Neural crest cell (in vitro differentiated cells): ENCODE measurements at places on chromosomes 7 and 10.

- no peak for DNase-seq
- H3K27me3 ChIP-seq, result no peaks in the 10 kb centered on the region
- no peak overlapping the region for H3K4me3 ChIP-seq
- H3K36me3 ChIP-seq, result no peaks in the 10 kb centered on the region
Observed at GRCh38 chr10:7625836-7626235, 40.9 kb downstream of the ITIH5 start.

- H3K27ac ChIP-seq, result peak within 1 kb of the TSS; percentile 76
- peaks cover 2% of the 10 kb centered on the region for H3K36me3 ChIP-seq
- DNase-seq, result peak; percentile 46
- peaks cover 28% of the 10 kb centered on the region for H3K27me3 ChIP-seq
Observed at GRCh38 chr7:29146057-29146706, at the start of gene CPVL. Gene CPVL (minus strand): TSS chr7:29146537. CDS start chr7:29121061, 25,476 bp downstream.

- H3K27me3 ChIP-seq, result no peaks in the 10 kb centered on the region
- no peak for DNase-seq
- peaks cover 75% of the 10 kb centered on the region for H3K4me1 ChIP-seq
- H3K36me3 ChIP-seq, result peaks cover 3% of the 10 kb centered on the region
Observed at GRCh38 chr7:13028036-13028824, 340.8 kb downstream of the ARL4A start.

- no peak for DNase-seq
- no peaks in the 10 kb centered on the region for H3K27me3 ChIP-seq
- no peaks in the 10 kb centered on the region for H3K4me1 ChIP-seq
Observed at GRCh38 chr7:43042302-43042701, 70.1 kb upstream of the HECW1 start.

DNA sequence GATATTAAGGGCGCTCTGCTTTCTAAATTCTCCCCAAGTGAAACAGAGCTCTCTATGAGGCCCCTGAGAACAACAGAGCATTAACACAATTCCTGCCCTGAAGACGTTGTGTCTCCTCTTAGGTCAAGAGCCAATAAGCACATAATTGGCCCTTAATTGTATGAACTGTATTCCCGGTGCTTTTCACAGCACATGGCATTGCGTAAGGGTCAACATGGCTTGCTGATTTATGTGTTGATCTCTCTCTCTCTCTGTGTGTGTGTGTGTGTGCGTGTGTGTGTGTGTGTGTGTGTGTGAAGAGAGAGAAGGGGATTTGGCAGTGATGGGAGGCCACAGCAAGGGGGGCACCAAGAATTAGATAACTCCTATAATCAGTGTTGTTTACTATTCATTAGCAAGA lies 40.5 kb downstream of the LYZL1 start:
- no peak overlapping the region for H3K27ac ChIP-seq
- no peaks in the 10 kb centered on the region for H3K36me3 ChIP-seq
- DNase-seq, result no peak
- H3K4me1 ChIP-seq, result peaks cover 25% of the 10 kb centered on the region
- H3K27me3 ChIP-seq, result no peaks in the 10 kb centered on the region

GRCh38 chr10:26438534-26439341 lies 597 bp downstream of the APBB1IP start:
- H3K27me3 ChIP-seq, result peaks cover 53% of the 10 kb centered on the region
- no peak overlapping the region for H3K27ac ChIP-seq
- no peak for DNase-seq

GRCh38 chr10:5325076-5325475 lies 39.7 kb upstream of the UCN3 start:
- peaks cover 8% of the 10 kb centered on the region for H3K4me1 ChIP-seq
- no peak overlapping the region for H3K4me3 ChIP-seq

- peaks cover 30% of the 10 kb centered on the region for H3K36me3 ChIP-seq
- H3K4me3 ChIP-seq, result peak within 1 kb of the TSS; percentile 99
- H3K4me1 ChIP-seq, result peaks cover 46% of the 10 kb centered on the region
- peak; percentile 60 for DNase-seq
Observed at GRCh38 chr10:91909117-91909677, at the start of gene FGFBP3. Gene FGFBP3 (minus strand): TSS chr10:91909486. CDS start chr10:91908969, 517 bp downstream.

DNA sequence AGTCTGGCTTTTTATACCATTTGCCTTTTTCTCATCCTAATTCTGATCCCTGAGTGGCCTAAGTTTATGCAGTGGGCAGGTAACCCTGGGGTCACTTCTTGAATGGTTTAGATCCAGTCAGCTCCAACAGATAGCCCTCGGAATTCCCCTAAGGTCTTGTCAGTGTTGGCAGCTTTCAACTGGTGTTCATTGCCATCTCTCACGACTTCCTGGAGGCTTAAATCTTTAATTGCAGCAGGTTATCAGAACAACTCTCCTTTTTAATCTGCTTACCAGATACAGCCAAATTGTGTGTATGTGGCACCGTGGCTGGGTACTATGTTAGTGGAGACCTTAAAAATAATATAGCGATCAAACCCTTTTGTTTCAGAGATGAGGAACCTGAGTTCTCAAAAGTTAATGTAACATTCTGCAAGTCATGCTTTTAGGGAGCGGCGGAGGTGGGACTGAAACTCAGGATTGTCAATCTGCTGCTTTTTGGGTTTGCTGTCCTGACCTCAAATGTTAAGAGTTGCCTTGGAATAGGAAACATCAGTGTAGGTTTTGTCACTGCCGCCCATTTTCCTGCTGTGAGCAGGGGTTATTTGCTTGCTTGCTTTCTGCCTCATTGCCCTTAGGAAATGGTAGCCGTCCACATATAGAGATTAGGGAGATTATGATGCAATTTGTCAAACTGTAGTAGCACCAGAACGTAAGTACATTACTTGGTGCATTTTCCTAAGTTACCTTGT lies 818 bp downstream of the DLD start:
- peak overlapping the region; percentile 97 for H3K27ac ChIP-seq
- H3K27me3 ChIP-seq, result no peaks in the 10 kb centered on the region
- H3K4me3 ChIP-seq, result peak overlapping the region; percentile 94
- peaks cover 36% of the 10 kb centered on the region for H3K4me1 ChIP-seq
- DNase-seq, result no peak

DNA sequence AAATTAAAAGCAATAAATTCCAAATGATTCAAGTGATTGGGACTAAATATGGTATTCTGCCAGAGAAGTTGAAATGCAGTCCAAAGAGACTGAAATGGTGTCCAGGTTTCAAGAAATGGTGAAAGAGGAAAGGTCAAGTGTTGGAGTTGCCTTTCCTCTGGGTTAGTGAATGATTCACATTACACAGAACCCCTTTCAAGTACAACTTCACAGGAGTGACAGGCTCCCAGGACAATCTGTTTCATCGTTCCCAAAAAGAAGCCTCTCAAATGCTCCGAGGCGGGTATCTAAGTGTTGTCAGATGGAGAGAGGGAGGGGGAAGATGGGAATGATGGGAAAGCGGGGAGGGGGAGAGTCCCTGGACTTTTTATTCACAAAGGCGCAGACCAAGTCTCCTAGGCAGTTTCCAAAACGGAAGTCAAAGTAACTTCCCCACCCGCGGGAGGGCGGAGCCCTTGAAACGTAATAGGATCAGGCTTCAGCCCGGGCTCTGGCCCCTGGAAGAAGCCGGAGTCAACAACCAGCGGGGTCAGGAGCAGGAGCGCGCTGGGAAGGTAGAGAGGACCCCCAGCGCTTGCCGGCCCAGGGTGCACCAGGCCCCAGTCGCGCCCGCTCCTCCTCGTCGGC lies 754 bp downstream of the SLC25A13 start:
- H3K4me3 ChIP-seq, result peak overlapping the region; percentile 99
- H3K27me3 ChIP-seq, result no peaks in the 10 kb centered on the region
- peak; percentile 68 for DNase-seq
- H3K36me3 ChIP-seq, result no peaks in the 10 kb centered on the region
- peak overlapping the region; percentile 92 for H3K27ac ChIP-seq

DNA sequence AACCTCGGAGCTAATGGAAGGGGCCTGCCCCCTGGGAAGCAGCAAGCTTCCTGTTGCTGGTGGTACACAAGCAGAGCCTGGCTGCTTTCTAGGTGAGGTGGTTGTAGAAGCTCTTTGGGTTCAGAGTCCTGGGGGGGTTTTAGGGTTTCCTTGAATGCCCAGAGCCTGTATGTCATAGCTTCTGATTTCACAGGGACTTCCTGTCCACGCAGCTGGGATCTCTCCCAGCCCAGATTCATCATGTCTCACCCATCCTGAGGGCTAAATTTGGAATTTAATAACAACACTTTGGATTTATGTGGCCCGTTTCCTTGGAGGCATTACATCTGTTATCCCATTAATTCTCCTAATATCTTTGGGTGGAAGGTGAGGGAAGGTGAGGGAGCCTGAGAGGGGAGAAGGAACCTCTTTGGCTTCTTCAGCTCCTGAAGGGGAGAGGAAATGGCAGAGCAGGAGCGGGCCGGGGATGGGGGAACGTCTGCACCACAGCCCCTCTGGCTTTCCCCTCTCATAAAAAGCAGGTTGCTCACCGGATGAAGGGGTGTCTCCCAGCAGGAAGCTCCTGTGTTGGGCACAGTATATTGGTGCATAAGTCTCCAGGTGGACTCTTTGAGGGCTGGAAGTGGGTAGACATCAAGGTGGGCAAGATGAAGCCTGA lies 19.7 kb downstream of the RPS24 start:
- peaks cover 5% of the 10 kb centered on the region for H3K4me1 ChIP-seq
- H3K27ac ChIP-seq, result no peak overlapping the region
- no peaks in the 10 kb centered on the region for H3K36me3 ChIP-seq
- DNase-seq, result no peak
- H3K4me3 ChIP-seq, result no peak overlapping the region

- no peak for DNase-seq
- H3K4me1 ChIP-seq, result no peaks in the 10 kb centered on the region
- peaks cover 33% of the 10 kb centered on the region for H3K27me3 ChIP-seq
- H3K4me3 ChIP-seq, result no peak overlapping the region
- no peak overlapping the region for H3K27ac ChIP-seq
Observed at GRCh38 chr10:26408858-26409494, 29.2 kb upstream of the APBB1IP start.

- H3K27me3 ChIP-seq, result no peaks in the 10 kb centered on the region
- DNase-seq, result no peak
- no peak overlapping the region for H3K4me3 ChIP-seq
- peaks cover 7% of the 10 kb centered on the region for H3K4me1 ChIP-seq
Observed at GRCh38 chr7:134280508-134280907, 36.2 kb downstream of the SLC35B4 start.

DNA sequence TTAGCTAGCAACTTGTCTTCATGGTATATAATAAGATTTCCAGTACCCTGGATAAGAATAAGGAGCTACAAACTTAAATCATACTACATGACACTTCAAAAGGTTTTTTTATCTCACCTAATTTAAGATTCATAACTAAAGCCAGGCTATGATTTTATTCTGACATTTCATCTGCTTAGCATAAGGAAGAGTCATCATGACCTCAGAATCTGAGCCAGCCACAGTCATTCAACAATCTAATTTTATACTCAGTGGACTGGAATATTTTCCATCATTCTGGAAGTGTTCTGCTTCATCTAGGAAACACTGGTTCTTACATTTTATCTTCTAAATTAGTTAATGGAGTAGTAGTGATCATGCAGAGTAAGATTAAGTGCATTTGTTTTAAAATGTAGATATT lies 102.1 kb upstream of the KCND2 start:
- no peaks in the 10 kb centered on the region for H3K36me3 ChIP-seq
- H3K4me1 ChIP-seq, result no peaks in the 10 kb centered on the region
- no peak overlapping the region for H3K4me3 ChIP-seq
- H3K27me3 ChIP-seq, result no peaks in the 10 kb centered on the region
- DNase-seq, result no peak

DNA sequence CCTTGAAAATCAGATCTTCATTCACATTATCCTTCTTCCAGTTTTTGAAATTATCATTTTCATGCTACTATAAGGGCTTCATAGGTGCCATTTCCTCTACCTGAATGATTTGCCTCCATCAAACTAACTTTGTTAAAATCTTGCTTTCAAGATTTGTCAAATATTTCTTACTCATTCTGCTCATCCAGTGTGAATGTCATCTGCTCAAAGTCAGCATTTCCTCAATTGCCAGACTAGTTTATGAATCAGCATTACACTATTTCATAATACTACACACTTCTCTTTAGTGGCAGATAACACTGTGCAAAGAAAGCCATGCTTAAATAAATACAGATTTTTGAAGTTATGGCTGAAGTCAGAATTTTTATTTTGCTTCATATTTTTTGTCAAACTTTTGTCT lies 21.3 kb upstream of the LIPF start:
- H3K4me1 ChIP-seq, result no peaks in the 10 kb centered on the region
- DNase-seq, result no peak
- peaks cover 2% of the 10 kb centered on the region for H3K36me3 ChIP-seq
- H3K27ac ChIP-seq, result no peak overlapping the region
- peaks cover 3% of the 10 kb centered on the region for H3K27me3 ChIP-seq

- no peak overlapping the region for H3K4me3 ChIP-seq
- H3K36me3 ChIP-seq, result no peaks in the 10 kb centered on the region
- no peak overlapping the region for H3K27ac ChIP-seq
- no peaks in the 10 kb centered on the region for H3K27me3 ChIP-seq
- DNase-seq, result no peak
Observed at GRCh38 chr7:101870361-101871062, 53.1 kb downstream of the CUX1 start.

- H3K4me3 ChIP-seq, result peak overlapping the region; percentile 75
- peaks cover 92% of the 10 kb centered on the region for H3K27me3 ChIP-seq
- no peaks in the 10 kb centered on the region for H3K36me3 ChIP-seq
Observed at GRCh38 chr7:95595746-95596197, 544 bp downstream of the PDK4 start.
